ENCODE measurements at places on chromosomes 5 and 9.

GRCh38 chr5:117357886-117358285 is 783.3 kb upstream of the SEMA6A start:
- no peak for DNase-seq

- DNase-seq = no peak
Measured at GRCh38 chr5:123735384-123735783, 223.4 kb downstream of the CSNK1G3 start.

- DNase-seq = no peak
Measured at GRCh38 chr5:124021776-124022175, 509.8 kb downstream of the CSNK1G3 start.

DNA sequence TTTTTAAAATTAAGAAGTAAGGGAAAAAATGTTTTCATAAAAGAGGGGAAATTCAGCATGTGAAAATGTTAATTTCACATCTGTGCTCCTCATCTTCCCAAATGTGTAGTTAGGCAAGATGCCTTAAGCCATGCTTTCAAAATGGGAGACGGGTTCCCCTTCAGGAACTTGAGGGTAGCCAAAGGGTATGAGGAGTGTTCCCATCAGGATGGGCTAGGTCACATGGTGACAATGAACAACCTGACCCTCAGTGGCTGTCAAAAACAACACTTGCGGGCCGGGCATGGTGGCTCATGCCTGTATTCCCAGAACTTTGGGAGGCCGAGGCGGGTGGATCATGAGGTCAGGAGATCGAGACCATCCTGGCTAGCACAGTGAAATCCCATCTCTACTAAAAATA is 178.0 kb downstream of the ACTL7B start:
- DNase-seq = no peak

GRCh38 chr9:95857124-95857523 is 18.4 kb upstream of the ERCC6L2 start:
- no peak for DNase-seq

- DNase-seq = no peak
Measured at GRCh38 chr5:10704949-10705621, 55.9 kb downstream of the DAP start.

GRCh38 chr5:34918025-34918424 is 2.5 kb downstream of the BRIX1 start:
- DNase-seq = no peak

- DNase-seq = no peak
Measured at GRCh38 chr5:149420545-149421371, 41.7 kb upstream of the IL17B start.

DNA sequence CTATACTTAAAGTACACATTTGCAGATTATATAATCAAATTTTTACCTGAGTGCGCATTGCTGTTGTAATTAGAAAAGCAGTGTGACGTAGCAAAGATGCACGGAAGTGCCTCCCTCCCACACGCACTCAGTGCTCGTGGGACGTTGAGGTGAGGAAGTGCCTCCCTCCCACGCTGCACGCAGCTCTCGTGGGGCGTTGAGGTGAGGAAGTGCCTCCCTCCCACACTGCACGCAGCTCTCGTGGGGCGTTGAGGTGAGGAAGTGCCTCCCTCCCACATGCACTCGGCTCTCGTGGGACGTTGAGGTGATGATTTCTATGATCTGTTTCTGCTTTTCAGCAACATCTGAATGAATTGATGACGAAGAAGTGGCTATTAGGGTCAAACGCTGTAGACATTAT is 21.0 kb downstream of the EXOC3 start:
- peak; percentile 72 for DNase-seq

DNA sequence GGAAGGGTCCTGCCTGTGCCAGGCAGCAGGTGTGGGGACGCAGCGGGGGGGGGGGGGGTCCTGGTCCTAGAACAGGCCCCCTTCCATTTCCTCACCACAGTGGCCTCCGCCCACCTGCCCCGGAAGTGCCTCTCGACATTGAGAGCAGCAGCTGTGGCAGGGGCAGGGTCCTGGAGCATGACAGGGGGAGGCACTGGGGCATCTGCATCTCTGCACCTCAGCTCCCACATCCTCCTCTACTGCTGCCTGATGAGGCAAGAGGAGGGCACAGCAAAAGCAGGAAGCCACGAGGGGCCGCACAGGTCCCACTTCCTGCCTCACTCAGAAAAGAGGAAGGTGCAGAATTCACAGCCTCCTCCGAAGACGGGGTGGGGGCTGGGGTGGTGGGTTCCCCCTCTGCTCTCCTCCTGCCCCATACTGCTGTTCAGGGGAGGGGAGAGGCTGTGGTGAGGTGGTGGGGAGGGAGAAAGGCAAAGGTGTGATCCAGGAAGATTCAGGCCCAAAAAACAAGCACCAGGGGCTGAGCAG is 14.8 kb downstream of the AKNA start:
- peak; percentile 97 for DNase-seq

DNA sequence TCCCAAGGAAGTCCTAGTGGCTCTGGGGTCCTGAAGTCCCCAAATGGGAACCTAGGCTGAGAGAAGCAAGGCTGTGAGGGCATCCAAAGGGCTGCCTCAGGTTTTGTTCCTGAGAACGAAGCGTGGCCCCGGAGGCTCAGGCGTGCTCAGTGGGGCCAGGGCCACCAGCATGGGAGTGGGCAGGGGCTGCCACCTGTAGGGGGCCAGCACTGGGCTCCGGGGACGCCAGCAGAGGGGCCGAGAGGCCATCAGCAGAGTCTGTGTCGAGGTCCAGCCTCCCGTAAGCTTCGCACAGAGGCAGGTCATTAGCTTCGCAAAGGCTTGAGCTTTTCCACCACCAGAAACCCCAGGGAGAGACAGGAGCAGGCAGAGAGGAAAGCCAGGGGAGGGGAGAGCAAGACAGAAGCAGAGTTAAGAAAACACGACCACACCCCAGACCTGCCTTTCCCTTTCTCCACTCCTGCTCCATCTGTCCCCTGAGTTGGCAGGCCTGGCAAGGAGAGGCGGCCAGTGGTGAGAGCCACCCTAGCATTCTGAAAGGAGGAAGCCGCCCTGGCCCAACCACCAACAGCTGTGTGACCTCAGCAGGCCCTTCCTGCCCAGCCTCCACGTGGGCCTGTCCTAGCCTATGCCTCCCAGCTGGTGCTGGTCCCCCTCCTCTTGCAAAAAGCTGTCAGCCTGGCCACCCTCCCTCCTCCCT is 5.5 kb upstream of the SURF6 start:
- DNase-seq = no peak

DNA sequence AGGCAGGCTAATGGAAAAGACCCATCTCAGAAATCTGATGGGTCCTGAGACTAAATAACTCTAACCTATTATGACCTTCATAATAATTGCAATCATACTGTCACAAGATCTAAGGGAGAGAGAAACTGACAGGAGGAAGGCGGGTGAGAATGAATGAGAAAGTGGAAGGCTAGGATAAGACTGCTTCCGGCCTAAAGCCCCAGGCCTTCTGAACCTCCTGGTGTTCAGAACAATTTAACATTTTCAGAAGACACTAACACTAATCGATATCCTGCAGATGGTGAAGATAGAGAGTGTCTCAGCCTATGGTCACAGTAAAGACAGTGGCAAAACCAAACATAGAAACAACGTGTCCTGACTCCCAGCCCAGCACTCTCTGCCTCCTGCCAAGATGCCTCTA is 1.2 kb downstream of the RPS14 start:
- DNase-seq = no peak

DNA sequence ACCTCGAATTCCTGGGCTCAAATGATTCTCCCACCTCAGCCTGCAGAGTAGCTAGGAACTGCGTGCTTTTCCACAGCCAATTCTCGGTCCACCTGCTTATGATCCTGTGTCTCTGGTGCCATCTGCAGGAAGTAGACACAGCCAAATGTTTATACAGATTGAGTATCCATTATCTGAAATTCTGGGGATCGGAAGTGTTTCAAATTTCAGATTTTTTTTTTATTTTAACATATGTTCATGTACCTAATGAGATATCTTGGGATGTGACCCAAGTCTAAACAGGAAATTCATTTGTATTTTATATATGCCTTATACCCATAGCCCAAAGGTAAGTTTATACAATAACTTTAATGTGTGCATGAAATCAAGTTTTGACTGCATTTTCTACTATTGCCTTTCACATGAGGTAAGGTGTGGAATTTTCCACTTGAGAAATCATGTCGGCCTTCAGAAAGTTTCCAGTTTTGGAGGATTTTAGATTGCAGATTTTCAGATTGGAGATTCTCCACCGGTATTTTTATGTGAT is 89.5 kb downstream of the ESM1 start:
- DNase-seq = no peak

GRCh38 chr5:143434261-143435209 is 31.0 kb upstream of the NR3C1 start:
- peak; percentile 46 for DNase-seq

DNA sequence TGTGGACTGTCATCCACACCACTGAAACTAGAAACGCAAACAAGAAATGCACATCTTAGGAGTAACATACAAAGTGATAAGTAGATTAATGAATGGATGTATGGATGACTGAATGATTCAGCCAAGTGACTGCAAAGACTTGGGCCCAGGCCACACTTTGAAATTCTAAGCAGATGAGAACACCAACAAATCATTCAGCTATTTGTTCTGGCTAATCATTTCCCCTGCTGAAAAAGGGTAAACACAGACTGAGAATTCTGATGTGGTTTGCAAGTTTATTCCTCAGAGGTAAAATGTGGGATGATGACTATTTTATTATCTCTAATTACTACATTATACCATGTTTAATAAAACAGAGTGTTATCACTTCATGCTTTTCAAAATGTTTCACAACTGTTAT is 163.2 kb upstream of the ADAMTS16 start:
- DNase-seq = no peak

- DNase-seq = no peak
Measured at GRCh38 chr9:98567540-98568233, 141.0 kb downstream of the GABBR2 start.

- no peak for DNase-seq
Measured at GRCh38 chr9:68552700-68553476, 12.2 kb upstream of the TMEM252 start.

Measured in T-helper 1 cell (primary cell).